ENCODE measurements at places on chromosomes 13 and 19.

DNA sequence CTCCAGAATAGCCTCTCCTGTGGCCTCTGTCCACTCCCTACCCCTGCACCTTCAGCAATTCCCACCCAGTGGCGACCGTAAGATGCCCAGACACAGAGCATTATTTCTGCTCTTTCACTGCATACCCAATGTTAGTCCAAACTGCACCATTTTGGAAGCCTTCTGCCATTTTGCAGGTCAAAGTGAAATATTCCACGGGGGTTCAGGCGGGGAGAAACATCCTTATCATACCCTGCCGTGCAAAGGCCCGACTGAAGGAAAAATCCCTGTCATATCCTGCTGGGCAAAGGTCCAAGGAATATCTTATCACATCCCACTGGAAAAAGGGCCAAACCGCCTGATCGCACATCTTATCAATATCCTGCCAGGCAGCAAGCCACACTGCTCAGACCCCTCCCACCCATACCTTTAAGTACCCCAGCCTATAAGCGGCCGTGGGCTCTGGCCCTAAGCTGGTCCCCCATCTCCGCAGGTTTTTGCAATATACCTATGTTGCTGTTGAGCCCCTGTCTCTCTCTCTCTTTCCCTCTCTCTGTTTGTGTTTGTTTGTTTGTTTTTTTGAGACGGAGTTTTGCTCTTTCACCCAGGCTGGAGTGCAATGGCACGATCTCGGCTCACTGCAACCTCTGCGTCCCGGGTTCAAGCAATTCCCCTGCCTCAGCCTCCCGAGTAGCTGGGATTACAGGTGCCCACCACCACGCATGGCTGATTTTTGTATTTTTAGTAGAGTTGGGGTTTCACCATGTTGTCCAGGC, 18.2 kb downstream of the CLEC11A start:
- no peak for DNase-seq

DNA sequence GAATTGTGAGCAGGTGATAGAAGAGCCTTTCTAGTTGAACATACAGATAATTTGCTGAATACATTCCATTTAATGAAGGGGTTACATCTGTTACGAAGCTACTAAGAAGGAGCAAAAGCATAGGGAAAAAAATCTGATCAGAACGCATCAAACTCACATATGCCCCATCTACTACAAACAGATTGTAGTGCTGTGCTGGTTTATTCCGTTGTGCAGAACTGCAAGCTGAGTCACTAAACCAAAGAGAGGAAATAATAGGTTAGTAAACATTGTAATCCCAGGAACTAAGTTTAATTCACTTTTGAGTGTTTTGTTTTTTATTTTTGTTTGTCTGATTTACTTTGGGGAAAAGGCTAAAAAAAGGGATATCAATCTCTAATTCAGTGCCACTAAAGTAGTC, 136.3 kb downstream of the CDK8 start:
- DNase-seq, result no peak

DNA sequence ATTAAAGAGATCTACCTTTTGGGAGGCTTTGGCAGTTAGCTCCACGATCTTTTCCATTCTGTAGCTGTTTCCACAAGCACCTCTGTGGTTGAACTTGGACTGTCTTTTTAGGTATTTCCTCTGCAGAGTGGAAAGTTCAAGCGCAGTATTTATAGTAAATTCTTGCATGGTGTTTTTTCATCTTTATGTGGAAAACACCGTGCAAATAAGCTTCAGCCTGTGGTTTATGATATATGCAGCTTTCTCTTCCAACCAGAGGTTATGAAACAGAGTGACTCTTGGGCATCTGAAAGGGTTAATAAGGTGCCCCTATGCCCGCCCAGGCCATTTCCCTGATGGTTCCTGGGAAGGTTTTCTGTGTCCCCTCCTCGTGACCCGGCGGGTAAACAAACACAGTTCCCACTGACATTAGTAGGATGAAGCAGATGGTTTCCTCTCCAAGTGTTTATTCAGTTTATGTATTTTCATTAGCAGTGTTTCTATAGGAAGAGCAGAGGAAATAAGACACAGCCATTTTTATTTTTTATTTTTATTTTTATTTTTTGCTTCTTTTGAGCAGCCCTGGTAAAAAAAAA, 39.7 kb upstream of the RNF113B start:
- no peak for DNase-seq

- DNase-seq, result no peak
Observed at GRCh38 chr13:73287831-73288230, 229.0 kb downstream of the KLF5 start.

GRCh38 chr13:41130356-41130755, 2.2 kb downstream of the KBTBD6 start:
- DNase-seq, result no peak

GRCh38 chr13:59587971-59588716, 575.6 kb downstream of the DIAPH3 start:
- DNase-seq, result no peak

All from activated T-helper 2 cell treated with anti-CD3 and anti-CD28 coated beads, Interferon-gamma antibody, Interleukin-2, Interleukin-4, amounts not matched to agents 10 μg/mL and 5 μg/mL and 100 μg/mL, durations not matched to agents 14 hours and 24 hours and 36 hours (primary cell).